ENCODE measurements at places on chromosomes 6 and 20.

GRCh38 chr6:137258170-137258569 lies 39.0 kb upstream of the IFNGR1 start:
- DNase-seq = no peak

- no peak for DNase-seq
Measured at GRCh38 chr6:26246058-26246457, 118.9 kb upstream of the BTN3A2 start.

DNA sequence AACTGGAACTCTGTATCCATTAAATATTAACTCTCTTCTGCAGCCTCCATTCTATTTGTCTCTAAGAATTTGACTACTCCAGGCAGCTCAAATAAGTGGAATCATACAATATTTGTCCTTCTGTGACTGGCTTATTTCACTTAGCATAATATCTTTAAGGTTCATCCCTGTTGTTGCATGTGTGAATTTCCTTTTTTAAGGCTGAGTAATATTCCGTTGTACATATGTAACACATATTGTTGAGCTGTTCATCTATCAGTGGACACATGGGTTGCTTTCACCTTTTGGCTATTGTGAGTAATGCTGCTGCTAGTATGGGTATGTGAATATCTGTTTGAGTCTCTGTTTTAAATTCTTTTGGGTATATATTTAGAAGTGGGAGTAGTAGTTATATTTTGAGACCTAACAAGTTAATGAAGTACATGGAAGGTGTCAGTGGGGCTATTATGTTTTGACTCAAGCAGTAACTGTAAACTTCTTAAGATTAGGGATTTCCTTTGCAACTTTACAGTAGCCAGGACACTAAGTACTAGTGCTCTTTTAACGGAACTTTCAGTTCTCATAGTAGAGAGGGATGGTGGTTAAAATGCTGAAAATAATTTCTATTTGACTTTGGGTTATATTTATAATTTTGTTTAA lies 29.7 kb upstream of the TMEM217 start:
- no peak for DNase-seq

- no peak for DNase-seq
Measured at GRCh38 chr6:46287681-46288080, 116.9 kb upstream of the ENPP5 start.

DNA sequence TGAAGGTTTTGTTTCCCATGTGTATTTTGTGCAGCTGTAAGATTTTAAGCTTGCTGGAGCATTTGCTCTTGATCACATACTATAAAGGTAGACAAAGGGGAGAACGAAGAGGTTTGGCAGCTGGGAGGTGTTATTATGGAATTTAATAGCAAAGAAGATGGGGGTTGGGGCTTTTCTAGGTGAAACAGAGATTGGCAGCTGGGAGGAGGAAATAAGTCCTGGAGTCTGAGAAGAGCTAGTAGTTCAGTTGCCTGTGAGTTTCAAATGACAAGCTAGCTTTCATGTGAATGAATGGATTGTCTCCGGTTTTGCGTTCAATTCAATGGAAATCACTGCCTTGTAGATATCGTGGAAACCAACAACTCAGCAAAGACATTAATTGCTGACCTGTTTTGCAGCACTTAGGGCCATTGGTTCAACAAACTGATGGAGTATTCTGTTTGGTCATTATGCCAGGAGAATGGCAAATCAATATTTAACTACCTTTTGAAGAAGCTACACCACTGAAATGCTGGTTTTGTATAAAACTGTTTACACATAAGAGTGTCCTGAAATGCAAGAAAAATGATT lies 38.1 kb upstream of the FLRT3 start:
- DNase-seq = no peak

- no peak for DNase-seq
Measured at GRCh38 chr6:120764312-120764711, 570.0 kb downstream of the TBC1D32 start.

GRCh38 chr6:47209632-47210031 lies 100.1 kb downstream of the TNFRSF21 start:
- no peak for DNase-seq

GRCh38 chr6:4961322-4962168 lies 42.3 kb downstream of the RPP40 start:
- DNase-seq = no peak

- no peak for DNase-seq
Measured at GRCh38 chr6:127053032-127053874, 65.2 kb upstream of the RSPO3 start.

DNA sequence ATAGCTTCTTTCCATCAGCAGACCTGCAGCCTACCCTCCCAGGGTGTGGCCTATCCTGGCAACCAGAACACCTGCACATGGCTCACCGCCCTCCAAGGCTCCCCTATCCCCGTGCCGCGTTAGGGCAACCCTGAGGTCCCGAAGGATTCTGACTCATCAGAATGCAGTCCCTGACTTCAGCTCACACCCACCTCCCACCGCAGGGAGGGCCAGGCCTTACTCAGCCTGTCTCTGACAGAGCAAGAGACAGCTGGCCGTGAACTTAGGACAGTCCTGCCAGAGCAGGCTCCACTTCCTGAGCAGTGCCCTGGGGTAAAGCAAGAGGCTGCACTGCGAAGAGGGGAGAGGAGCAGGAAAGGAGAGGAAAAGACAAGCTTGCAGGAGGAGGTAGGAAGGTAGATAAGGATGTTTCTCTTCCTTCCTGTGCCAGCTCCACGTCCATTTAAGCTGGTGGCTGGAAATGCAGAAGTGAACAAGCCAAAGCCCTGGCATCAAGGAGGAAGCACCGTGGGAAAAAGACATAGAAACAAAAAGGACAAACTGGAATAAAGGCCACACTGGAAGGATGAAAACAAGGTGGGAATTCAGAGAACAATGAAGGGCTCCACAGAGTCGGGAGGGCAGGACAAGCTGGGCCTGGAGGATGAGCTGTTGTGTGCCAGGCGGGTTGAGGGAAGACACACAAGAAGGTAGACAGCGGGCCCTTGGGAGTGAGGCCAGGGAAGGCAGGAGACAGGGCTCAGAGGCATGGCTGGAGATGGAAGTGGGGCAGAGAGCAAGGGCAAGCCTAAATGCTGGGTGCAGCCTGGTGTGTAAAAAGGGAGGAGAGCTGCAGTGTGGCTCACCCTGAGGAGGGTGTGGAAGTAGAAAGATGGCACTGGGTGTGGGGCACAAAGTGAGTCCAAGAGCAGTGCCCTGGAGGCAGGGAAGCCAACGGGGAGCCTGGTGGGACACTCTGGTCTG lies 102.7 kb downstream of the SLC23A2 start:
- no peak for DNase-seq

GRCh38 chr20:47003223-47003622 lies 108.6 kb downstream of the EYA2 start:
- DNase-seq = no peak

DNA sequence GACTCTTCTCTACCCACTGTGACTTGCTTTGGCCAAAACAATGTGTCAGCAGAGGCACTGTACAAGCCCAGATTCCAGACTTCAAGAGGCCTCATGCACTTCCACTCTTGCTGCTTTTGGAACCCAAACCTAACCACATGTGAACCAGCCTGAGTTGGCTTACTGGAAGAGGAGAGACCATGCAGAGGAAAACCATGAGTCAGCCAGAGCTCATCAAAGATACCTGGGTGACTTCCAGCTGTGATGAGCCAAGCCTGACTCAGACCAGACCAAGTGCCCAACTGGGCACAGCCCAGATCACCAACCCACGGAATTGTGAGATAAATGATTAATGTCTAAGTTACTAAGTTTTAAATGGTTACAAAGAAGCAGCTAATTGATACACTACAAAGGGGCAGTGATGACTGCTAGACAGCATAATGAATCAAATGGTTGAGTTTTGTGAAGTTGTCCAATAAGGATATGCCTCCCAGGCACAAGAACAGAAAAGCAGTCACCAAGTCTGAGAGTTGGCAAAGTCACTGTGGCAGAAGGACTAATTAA lies 16.2 kb upstream of the BEND6 start:
- no peak for DNase-seq

DNA sequence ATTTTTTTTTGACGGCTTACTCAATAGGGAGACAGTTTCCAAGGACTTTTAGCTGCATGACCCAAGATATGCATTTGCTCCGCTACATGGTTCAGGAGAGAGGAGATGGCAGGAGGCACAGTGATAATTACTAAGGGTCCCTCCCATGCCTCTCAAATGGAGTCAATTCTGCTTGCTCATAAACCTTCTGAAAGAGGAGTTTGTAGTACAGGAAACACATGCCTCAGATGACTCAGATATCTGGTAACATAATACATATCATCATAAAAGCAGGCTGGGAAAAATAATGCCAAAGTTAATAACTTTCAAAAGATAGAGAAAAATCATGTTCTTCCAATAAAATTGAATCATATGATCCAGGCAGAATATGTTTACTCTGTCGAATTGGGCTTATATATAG lies 97.6 kb upstream of the DEFB112 start:
- DNase-seq = no peak

GRCh38 chr6:129592516-129593232 lies 117.3 kb downstream of the ARHGAP18 start:
- no peak for DNase-seq

GRCh38 chr6:163559661-163560060 lies 145.1 kb downstream of the QKI start:
- no peak for DNase-seq

- no peak for DNase-seq
Measured at GRCh38 chr20:63968928-63969760, 586 bp downstream of the ZNF512B start.

- DNase-seq = no peak
Measured at GRCh38 chr6:161836643-161837448, 563.0 kb upstream of the AGPAT4 start.

DNA sequence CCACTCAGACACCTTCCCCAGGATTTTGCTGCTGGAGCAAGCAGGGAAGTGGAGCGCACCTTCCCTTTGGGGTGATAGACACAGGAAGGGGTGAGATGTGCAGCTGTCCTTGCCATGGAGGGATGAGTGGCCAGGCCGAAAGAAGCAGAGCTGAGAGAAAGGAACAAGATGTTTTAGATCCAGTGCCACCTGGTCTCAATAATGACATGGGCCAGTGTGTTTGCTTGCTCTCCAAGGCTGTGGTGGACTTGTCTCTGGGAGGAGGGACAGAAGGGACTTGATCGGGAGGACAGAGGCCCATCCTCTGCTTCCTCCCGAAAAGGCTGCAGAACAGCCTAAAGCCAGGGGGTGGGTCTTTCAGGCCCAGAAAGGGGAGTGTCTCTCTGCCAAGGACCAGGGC lies 61.7 kb upstream of the CCDC167 start:
- no peak for DNase-seq

- DNase-seq = no peak
Measured at GRCh38 chr6:15369838-15370237, 124.0 kb downstream of the JARID2 start.

- DNase-seq = no peak
Measured at GRCh38 chr6:32664827-32665362, 1.6 kb downstream of the HLA-DQB1 start.
